ENCODE measurements at places on chromosomes 7 and 10.

GRCh38 chr7:42453931-42454361, 216.9 kb upstream of the GLI3 start:
- no peak for DNase-seq

DNA sequence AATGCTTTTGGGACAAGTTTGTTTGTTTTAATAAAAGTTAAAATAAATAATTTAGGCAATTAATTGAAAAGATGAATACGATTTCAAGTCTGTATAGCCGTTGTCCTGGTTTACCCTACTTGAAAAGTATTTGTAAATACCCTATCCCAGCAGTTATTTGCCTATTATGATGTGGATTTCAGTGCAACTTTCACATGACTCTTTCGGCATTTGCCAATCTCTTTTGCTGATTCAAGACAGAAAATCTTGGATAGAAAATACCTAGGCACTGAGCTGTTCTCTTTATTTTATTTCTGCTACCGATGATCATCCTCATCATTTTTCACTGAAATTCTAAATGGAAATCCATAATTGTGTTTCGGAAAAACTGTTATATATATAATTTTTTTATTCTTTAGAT, 125.9 kb upstream of the FZD8 start:
- DNase-seq = no peak

GRCh38 chr10:112887968-112888367, 62.1 kb upstream of the TCF7L2 start:
- no peak for DNase-seq

- DNase-seq = no peak
These were observed 32.8 kb downstream of the SLC35G1 start for GRCh38 chr10:93926613-93927012.

- DNase-seq = no peak
These were observed 20.2 kb downstream of the DNAJB9 start for GRCh38 chr7:108589874-108590273.

- DNase-seq = no peak
These were observed 23.7 kb downstream of the CREM start for GRCh38 chr10:35150308-35150707.

GRCh38 chr10:13310518-13311176, 10.8 kb upstream of the PHYH start:
- DNase-seq = no peak

DNA sequence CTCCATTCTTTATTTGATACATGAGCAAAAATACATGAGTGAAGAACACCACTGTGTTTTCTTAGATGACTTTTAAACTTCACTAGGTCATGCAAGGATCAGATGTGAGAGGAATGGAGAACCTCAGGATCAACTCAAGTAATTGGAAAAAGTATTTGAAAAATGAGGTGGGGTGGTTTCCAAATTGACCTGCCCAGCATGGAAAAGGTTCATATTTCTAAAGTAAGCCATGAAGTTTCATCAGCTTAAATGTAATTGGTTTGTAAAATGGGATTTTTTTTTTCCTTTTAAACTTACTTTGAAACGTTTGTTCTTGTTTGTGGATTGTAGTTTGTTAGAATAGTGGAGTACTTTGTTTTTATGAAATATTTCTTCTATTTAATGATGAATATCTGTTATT, 134.8 kb downstream of the MLLT10 start:
- no peak for DNase-seq

GRCh38 chr7:155195939-155196523, 101.6 kb upstream of the INSIG1 start:
- no peak for DNase-seq

GRCh38 chr10:115029452-115030375, 63.5 kb upstream of the ATRNL1 start:
- no peak for DNase-seq

DNA sequence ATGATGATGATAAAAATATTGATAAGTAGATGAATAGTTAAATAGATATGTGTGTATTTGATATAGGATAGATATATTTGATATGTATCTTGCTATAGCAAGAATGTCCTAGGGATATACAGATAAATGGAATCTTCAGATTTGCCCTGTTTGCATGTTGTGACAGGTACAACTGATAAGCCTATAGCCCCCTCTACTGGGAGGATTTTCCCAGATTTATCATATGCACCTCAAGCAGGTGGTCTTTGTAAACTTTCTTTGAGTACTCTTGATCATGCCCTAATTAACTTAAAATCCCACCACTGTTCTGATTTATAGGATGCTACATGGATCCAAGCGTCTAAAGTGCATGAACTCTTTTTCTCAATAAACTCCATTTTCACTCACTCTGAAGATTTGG, 1050.7 kb downstream of the SORCS3 start:
- DNase-seq = no peak

- no peak for DNase-seq
These were observed 150.4 kb downstream of the DNAJB6 start for GRCh38 chr7:157487046-157487770.

- no peak for DNase-seq
These were observed 45.4 kb upstream of the GRID1 start for GRCh38 chr10:86411852-86412560.

DNA sequence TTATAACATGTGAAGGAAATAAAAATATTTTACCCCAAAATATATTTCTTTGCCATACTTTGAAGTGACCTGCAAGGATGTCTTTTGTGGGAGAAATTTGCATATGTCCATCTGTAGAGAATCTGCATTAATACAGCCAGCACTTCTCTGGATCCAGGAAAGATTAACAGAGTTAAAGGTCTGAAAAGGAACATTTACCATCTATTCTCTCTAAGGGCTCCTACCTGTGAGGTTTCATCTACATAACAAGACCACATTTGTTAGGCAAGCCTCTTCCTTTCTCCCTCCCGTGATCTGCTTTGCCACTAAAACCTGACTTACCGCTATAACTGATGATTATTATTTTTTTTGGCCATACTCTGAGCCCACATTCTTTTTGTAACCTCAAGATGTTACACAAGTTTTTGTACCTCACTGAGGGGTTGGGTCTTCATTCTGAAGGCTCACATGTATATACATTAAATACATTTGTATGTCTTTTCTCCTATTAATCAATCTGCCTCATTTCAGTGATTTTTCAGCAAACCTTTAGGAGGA, 129.4 kb downstream of the AKR1D1 start:
- no peak for DNase-seq

DNA sequence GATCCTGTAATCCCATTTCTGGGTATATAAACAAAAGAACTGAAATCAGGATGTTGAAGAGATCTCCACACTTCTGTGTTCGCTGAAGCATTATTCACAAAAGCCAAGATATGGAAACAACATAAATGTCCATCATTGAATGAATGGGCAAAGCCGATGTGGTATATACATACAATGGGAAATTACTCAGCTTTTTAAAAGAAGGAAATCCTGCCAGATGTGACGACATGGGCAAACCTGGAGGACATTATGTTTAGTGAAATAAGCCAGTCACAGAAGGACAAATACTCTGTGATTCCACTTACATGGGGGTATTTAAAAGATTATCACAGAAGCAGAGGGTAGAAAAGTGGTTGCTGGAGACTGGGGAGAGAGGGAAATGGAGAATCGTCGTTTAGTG, 23.9 kb upstream of the FAM107B start:
- no peak for DNase-seq

- no peak for DNase-seq
These were observed 225.8 kb upstream of the FAM3C start for GRCh38 chr7:121621937-121622336.

- DNase-seq = no peak
These were observed 88.4 kb upstream of the LEP start for GRCh38 chr7:128152721-128153120.

- DNase-seq = no peak
These were observed 17.7 kb downstream of the GIMAP5 start for GRCh38 chr7:150754951-150755350.

GRCh38 chr7:36029311-36029710, 123.7 kb upstream of the EEPD1 start:
- no peak for DNase-seq

GRCh38 chr10:44723619-44724325, 187.4 kb upstream of the TMEM72 start:
- no peak for DNase-seq

DNA sequence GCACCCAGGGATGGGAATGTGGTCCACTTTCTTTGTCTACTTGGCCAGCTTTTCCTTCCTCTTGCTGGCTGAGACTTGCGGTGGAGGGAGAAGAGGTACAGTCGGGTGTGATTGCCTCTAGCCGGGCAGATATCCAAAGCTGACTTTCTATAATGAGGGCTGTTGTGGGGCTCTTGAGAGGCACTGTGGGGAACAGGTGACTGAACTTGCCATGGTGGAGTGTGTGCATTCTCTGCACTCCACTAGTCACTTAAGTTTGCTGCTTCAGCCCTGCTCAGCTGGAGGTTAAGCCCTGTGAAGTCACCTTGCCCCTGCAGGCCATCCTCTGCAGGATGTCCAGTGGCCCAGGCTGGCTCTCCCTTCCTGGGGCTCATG, 116.6 kb downstream of the AOAH start:
- no peak for DNase-seq

GRCh38 chr7:102427019-102427405, 6.4 kb upstream of the ORAI2 start:
- DNase-seq = no peak

GRCh38 chr7:96648784-96649183, 60.9 kb downstream of the SEM1 start:
- no peak for DNase-seq

GRCh38 chr10:96440361-96441292, 73.1 kb downstream of the TLL2 start:
- no peak for DNase-seq

GRCh38 chr10:79098061-79098460, 29.3 kb downstream of the ZMIZ1 start:
- DNase-seq = no peak

GRCh38 chr10:64515970-64516699, 994.9 kb downstream of the REEP3 start:
- DNase-seq = no peak

GRCh38 chr10:32961343-32961894, 3.4 kb upstream of the ITGB1 start:
- DNase-seq = no peak

GRCh38 chr10:78981970-78982281, 86.8 kb upstream of the ZMIZ1 start:
- DNase-seq = no peak

DNA sequence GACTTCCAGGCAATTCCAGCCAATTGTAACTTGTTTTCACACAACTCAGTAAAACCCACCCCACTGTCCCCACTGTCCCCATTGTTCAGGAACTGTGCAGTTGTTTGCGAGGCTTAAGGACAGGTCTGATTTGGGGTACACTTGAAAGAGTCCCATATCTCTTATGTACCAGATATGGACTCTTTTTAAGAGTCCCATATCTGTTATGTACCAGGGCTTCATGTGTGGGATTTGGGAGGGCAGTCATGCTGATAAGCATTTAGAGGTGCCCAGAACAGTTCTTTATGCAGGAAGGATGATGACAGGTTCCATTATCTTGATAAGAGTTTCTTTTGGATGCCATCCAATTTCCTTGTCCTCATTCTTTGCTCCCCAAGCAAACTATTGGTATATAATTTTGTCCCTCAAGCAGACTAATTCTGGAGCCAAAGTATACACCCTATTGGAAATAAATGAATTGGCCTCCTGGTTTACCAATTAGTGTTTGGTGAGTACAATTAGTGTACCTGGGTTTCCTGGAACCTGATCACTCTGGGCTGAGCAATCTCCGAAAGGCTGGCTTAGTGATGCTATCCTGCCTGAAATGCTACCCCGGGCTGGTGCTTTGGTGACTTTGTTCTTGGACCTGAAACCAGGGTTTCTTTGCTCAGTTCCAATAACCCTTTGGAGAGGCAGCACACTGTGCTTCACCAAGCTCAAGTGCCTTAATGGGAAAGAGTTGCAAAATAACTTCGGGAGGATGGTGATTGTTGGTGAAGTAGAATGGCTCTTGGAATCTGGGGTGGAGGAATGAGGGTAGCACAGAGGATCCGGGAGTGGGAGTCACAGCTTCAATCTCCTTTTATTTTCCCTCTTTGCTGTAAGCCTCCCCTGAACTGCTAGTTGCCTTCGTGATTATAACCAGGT, 6.2 kb upstream of the DMBT1 start:
- no peak for DNase-seq

DNA sequence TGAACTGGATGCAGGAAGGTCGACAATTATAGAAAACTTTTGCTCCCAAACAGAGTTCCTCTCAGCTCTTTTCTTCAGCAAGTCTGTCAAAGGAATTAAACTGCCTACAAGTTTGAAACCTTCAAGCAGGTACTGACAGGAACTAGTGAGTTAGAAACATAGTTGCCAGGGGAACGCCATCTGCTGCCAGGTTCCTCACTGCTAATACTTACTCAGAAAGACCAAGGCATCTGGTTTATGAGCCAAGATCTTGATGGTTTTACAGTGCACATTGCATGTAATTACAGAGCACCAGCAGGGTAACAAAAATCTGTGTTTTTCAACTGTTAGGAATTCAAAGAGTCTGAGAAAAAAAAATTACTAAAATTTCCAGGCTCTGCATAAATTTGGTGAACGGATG, 300.0 kb upstream of the NRG3 start:
- DNase-seq = no peak

DNA sequence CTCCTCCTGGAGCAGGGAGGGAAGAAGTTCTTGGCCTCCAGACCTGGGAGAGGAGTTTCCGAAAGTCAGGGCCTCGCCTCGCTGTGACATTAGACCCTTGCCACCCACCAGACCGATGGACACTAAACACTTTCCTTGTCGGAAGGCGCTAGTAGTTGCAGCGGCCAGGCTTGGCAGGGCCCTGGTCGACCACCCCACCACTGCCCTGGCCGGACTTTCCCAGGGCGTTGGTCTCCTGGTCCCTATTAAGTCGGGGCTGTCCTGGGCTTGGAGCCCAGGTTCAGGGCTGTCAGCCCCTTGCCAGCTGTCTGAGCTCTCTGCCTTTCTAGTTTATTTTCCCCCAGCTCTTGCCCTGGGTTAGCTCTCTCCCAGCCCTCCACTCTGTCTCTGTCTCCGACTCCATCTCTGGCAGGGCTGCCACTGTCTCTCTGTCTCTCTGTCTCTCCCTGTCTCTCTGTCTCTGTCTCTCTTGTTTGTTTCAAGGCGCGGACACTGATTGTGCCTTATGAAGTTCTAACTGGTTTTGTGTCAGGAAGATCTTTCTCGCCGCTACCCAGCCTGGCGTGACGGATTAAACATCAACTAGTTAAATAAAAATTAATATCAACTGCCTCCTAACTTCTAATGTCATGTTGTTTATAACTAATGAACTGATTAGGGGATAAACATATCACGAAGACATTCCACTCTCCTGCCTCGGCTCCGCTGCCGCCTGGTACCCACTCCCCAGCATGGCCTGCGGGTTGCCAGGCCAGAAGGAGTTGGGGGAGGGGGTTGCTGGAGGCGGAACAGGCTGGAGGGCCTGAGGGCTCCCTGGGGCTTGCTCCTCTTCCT, 13.8 kb upstream of the PAX2 start:
- DNase-seq = no peak

- DNase-seq = no peak
These were observed 1019.0 kb downstream of the KCNMA1 start for GRCh38 chr10:76618641-76619040.

- DNase-seq = no peak
These were observed 223.7 kb downstream of the LHFPL3 start for GRCh38 chr7:104552102-104552501.

- no peak for DNase-seq
These were observed 17.6 kb downstream of the CDNF start for GRCh38 chr10:14820010-14820774.

GRCh38 chr7:130641497-130641896, 27.1 kb downstream of the COPG2 start:
- DNase-seq = no peak

GRCh38 chr7:12103948-12104347, 107.1 kb upstream of the TMEM106B start:
- no peak for DNase-seq

GRCh38 chr7:36651404-36651803, 72.9 kb downstream of the AOAH start:
- no peak for DNase-seq

All from stimulated activated CD4-positive, alpha-beta T cell treated with anti-CD3 and anti-CD28 coated beads, Interleukin-2, amount 100 ng/mL, for 24 hours (primary cell).